Activated B cell treated with CpG ODN at 0.5 μM for 24 hours (primary cell): ENCODE measurements at places on chromosomes 7 and 10. TPM values are rescaled to one million over a fixed set of nuclear protein-coding genes. Genes with fewer than 3 reads are reported as not detected.

The PLAU gene
- 0.10 TPM in 1 of 2 replicates, not detected in the other for total RNA-seq

The HOXA1 gene
- 0.55 and 0.61 TPM in 2 replicates for total RNA-seq

The TBATA gene
- not detected in 2 replicates for total RNA-seq

The TSPAN15 gene
- 0.35 TPM in 1 of 2 replicates, not detected in the other for total RNA-seq

The GPR15LG gene
- total RNA-seq: not detected in 2 replicates

DNA sequence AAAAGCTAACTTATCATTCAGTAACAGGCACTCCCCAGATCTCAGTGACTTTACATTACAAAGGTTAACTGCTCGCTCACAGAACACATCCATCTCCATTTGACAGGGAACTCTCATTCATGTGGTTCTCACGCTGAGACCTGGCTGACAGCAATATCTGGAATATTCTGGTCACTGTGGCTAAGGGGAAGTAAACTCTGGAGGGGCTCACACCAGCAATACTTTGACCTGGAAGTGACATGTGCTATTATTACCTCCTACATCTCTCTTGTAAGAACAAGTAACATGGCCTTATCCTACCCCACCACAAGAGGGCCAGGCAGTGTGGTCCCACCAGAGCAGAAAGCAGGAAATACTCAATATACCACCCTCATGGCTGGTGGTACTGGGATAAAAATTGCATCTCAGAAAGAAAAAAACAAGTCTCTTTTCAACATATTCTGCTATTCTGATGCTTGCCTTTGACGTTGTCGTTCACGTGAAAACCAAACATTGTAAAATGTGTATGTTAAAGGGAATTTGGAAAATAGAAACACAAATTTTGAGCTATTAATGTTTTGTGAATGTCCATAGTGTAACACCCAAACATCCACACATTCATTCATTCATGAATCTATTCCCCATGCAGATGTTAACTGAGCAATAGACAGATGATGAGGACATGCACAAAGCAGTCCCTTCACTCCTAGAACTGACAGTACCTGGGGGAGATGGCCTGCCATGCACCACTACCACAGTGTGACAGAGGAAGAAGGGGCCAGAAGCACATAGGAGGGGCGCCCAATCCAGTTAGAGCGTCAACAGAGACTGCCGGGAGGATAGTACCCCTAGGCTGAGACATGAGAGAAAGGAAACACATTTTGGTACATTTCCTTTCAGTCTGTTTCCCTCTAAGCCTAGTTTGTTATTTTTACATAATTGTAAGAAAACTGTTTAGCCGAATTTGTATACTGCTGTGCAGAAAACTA lies 166.0 kb upstream of the SP4 start:
- peak; percentile 18 for DNase-seq

GRCh38 chr10:63666836-63667383 lies 145.7 kb downstream of the REEP3 start:
- DNase-seq: no peak

DNA sequence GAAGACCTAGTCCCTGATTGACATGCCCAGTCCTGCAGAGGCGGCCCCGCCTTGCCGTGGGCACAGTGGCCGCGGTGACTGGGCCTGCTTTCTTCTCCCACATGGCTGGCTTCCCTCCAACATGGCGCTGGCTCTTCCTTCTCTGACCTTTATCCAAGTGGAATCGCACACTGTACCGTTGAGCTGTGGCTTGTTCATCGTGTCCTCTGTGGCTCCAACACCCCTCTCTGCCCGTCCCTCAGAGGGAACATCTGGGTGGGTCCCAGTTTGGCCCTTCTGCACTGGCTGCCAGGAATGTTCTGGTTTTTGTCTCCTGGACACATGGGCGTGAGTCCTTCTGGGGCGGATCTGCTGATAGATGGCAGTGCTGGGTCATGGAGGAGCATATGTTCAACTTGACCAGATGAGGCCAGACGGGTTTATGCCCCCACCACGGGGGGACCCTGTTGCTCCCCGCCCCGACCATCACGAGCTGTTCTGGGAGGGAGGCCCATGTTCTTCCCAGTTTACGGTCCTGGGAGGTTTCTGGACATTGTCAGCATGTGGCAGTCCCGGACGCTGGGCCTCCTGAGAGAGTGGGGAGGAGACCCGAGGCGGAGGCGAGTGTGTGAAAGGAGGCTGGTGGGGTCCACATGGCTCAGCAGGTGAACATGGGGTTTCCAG lies 63.5 kb downstream of the LHPP start:
- DNase-seq: no peak

DNA sequence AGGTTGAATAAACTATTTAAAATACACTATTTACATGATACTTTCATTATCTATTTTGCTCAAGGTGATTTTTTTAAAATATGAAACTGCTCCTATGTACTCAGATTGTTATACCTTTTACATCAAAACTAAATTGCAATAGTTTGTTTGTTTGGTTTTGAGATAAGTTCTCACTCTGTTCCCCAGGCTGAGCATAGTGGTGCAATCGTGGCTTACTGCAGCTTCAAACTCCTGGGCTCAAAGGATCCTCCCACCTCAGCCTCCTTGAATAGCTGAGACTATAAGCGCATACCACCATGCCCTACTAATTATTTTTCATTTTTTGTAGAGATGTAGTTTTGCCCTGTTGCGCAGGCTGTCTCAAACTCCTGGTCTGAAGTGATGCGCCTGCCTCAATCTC lies 12.7 kb downstream of the TAS2R60 start:
- no peak for DNase-seq

- DNase-seq: no peak
Measured at GRCh38 chr7:128431221-128431620, 21.4 kb upstream of the IMPDH1 start.

- no peak for DNase-seq
Measured at GRCh38 chr10:92847202-92847864, 987 bp upstream of the EXOC6 start.

DNA sequence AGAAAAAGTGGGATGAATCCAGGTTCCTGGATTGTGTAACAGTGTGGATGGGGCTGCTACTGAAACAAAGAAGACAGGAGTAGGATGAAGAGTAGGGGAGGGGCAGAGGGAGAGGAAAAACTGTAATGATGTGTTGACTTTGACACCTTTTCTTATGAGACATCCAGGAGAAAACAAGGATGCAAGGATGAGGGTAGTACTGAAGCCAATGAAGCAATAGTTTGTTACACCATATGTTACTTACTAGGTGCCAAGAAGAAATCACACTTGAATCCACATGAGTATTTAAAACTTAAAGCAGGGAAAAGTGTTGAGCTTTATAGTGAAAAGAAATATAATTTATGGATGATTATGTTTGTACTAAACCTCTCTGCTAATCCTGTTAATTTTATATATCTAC lies 420.6 kb downstream of the ARL4A start:
- DNase-seq: no peak

GRCh38 chr7:150799741-150800580 lies at the start of gene TMEM176B:
TSS of gene TMEM176B (minus strand) at chr7:150800364. CDS start at chr7:150796569, 3,795 bp downstream.
- no peak for DNase-seq

GRCh38 chr7:16398146-16399017 lies 23.0 kb downstream of the CRPPA start:
- DNase-seq: no peak

- no peak for DNase-seq
Measured at GRCh38 chr7:30430276-30430675, 48.3 kb downstream of the NOD1 start.

DNA sequence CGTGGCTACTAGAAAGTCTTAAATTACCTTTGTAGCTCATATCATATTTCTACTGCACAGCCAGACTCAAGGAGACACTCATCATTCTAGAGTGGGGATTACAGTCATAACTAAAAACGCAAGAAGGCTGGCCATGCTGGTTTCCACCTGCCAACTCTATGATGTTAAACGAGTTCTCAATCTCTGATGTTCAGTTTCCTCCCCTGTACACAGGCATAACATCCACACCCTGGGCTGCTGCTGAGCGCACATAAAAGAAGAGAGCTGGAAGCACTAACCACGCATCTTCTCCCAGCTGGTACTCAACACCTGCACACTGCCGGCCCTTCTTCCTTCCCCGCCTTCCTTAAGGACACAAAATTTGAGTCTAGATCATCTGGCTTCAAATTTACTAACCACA lies 60.5 kb downstream of the SORBS1 start:
- no peak for DNase-seq

GRCh38 chr7:84188786-84189405 lies 5.7 kb downstream of the SEMA3A start:
- DNase-seq: no peak
